ENCODE measurements at places on chromosomes 1 and 21.
A peak's percentile ranks its signal among the peaks of the same experiment; 100 is the strongest.

GRCh38 chr1:118151312-118151937 lies 33.6 kb downstream of the SPAG17 start:
- DNase-seq, result peak; percentile 60

DNA sequence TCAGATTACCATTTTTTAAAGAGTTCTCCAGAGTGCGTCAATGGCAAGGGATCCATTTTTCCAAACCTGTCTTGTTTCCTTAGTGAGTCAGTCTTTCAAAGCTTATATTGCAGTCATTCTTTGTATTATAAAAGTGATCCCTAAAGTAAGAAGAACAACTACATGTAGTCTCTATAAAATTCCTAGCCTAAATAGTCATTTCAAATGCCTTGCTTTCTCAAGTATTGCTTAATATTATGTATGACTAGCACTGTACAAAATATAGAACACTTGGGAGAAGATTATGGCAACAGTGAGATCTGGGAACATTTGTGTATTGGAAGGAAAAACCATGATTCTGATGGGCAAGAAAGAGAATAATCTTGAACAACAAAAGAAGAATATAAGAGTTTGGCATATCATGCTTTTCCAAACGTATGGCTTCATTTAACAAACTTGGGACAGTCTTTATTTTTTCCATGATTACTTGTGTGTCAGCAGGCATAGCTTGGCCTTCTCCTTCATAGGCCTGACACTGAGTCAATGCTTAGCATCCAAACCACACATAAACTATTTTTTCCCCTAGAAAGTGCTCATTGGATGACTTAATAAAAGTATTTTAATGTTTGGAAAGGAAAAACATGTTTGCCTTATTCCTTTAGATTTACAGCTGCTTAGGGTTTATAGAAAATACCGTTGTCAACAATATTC lies 547.4 kb downstream of the LTN1 start:
- no peak for DNase-seq

DNA sequence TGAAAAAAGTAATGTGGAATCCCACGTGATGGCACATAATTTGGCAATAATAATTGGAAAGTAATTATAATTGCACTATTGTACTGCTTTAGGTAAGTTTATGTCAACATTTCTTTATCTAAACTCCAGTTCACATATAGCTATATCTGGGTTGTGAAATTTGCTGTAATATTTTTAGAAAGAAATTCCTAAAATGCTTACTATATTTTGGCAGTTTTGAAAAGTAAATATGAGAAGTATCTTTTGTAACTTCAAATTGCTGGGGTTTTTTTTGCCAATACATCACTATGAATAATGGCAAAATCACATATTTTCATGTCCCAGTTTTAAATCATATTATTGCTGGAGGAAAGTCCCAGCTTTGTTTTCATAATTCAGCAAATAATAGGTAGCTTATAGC lies 197.5 kb downstream of the PDE4B start:
- no peak for DNase-seq

DNA sequence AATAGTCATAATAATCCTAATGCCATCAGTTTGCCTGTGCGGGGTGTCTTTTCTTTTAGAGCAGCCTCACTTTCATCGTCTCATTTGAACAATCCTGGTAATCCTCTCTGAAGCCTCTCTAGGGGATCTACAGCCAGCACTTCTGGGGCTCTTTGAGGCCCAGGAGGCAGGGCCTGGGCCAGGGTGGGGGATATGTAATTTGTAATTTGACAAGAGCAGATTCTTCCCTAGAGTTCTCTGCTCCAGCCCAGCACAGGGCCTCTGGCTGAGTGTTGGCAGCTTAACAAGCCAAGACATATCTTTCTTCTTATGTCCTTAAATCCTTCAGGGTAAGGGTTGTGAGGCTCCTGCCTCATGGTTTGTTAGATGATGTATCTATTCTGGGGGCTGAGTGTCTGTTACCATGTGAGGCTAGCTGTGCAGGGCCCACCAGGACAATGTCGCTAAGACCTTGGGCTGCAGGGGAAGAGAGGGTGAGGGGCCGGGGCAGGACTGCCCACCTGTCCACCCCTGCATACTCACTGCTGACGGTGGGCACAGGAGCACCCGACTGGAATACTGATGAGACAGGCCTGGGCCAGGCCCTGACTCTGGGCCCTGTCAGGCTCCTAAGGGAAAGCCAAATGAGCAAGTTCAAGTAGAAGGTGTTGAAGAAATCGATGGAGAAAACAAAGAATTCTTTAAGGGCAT lies 45.3 kb upstream of the PARP1 start:
- DNase-seq, result no peak

GRCh38 chr1:173861731-173862145 lies 6.1 kb downstream of the GAS5 start:
- DNase-seq, result no peak

DNA sequence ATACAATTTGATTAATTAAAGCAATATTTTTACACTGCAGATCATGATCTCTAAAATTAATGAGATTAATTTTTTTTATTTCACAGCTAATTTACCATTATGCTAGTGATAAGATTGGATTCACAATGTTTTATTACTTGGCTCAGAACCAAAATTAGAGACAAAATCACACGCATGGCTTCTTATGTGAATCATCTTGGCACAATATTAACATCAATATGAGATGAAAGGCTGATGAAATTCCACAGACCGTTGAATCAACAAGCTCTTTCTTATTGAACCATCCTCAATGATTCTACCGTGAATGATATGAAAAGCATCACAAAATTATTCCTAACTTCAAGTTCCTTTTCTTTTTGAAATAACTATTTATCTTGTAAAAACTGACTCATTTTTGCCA lies 544.9 kb downstream of the KCNT2 start:
- DNase-seq, result no peak

GRCh38 chr1:111943846-111944749 lies 45.4 kb downstream of the KCND3 start:
- no peak for DNase-seq

- DNase-seq, result no peak
Observed at GRCh38 chr1:98112626-98113025, 191.8 kb upstream of the DPYD start.

DNA sequence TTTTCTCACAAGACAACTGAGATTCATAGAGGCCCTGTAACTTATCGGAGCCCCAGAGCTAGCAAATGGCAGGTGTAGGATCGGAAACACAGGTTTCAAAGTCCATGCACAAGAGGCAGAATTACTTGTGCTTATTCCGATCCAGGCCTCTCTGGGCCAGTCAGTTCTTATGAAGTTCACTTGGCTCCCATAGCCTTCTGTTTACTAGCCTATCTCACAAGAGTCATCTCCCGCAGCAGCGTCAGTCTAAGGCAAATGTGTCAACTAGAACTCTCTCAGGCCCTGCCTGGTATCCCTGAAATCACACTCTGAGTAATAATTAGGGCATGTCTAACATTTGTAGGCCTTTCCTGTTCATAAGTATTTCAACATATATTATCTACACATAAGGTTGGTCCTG lies 43.3 kb downstream of the PHC2 start:
- DNase-seq, result no peak

- DNase-seq, result no peak
Observed at GRCh38 chr1:108669679-108670078, 8.8 kb upstream of the HENMT1 start.

- DNase-seq, result no peak
Observed at GRCh38 chr1:47227341-47228232, 4.4 kb downstream of the TAL1 start.

DNA sequence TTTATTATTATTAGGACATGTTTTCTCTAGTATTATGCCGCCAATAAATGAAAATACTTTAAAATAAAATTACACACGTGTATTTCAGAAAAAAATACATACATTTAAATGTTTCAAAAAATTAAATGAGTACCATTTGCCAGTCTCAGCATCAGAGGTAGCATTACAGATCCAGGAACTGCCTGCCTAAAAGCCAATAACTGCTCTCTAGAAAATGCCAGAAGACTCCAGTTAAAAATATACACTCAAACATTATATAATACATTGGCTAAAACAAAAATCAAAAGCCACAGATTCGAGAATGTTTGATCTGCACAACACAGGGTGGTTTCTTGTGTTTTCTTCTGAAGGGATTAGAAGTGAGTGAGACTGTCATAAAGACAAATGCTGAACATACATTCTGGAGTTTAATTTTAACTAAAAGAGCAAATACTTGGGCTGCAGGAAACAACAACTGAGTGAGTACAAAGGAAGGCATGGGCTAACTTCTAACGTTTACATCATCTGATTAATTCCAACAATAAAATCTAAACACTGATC lies 105.5 kb downstream of the RERE start:
- DNase-seq, result no peak

DNA sequence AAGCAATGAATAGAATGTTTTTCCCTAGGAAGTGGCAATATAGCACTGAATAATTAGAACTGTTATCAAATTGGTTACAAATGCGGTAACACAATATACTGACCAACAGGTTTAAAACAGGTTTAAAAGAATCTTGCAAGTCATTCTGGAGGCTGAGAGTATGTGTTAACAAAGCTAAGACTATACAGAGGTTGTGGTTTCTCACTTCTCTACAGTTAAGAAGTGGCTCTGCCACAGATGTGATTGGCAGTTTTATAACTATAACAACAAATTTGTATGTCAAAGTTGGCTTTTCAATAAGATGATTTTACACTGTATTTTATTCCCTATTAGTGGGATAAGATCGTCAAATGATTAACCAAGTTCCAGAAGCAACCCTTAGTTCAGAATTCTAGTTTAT lies 7.1 kb downstream of the ANGEL2 start:
- DNase-seq, result no peak

DNA sequence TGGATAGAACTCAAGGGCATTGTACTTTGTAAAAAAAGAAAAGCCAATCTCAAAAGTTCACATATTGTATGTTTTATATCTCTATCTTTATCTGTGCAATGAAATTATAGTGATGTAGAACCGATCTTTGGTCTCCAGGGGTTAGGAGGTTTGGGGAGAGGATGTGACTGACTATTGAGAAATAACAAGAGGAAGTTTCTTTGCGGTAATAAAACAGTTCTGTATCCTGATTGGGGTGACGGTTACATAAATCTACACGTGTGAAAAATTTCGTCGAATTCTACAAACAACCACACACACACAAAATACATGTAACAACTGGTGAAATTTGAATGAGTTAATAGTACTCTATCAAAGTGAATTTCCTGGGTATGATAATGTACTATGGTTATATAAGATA lies 10.6 kb upstream of the OR2T33 start:
- DNase-seq, result no peak
